CD4-positive, CD25-positive, alpha-beta regulatory T cell (primary cell): ENCODE measurements at places on chromosomes 6 and 20. TPM values are rescaled to one million over a fixed set of nuclear protein-coding genes. Genes with fewer than 3 reads are reported as not detected.

The DEFB132 gene
- not detected for total RNA-seq

The C20orf141 gene
- total RNA-seq = not detected

The FGD2 gene
- total RNA-seq = 1.9 TPM

The RAE1 gene
- total RNA-seq = 33.0 TPM

The NT5E gene
- total RNA-seq = 0.62 TPM

The C20orf144 gene
- not detected for total RNA-seq

The NCOA3 gene
- total RNA-seq = 86.6 TPM

The ACSS1 gene
- total RNA-seq = 38.7 TPM

The OOEP gene
- total RNA-seq = 0.69 TPM

The DEF6 gene
- 247 TPM for total RNA-seq

The XKR7 gene
- 0.07 TPM for total RNA-seq

GRCh38 chr6:12012038-12012557 is at the start of gene HIVEP1:
Gene HIVEP1, plus strand, starts transcription at chr6:12012312. Its CDS starts 3,317 bp downstream, at chr6:12015629.
- DNase-seq = no peak

DNA sequence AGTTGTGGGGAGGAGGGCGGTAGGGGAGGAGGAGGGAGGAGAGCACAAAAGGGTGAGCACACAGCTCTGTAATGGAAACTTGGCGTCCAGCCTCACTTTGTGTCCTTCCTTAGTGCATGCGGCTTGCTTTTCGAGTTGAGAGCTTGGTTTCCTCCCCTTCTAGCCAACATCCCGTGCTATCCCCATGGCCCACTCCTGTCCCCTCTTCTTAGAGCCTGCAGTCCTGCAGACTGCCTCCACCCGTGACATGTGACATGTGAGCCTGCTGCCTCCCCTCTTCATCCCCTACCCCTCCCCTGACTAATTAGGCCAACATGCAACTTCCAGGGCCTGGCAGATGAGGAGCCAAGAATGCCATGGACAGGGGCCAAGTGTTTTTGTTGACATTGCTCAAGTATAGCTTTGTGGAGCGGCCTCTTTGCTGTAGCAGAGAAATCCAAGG is 63.2 kb downstream of the SLC24A3 start:
- DNase-seq = no peak

GRCh38 chr20:34982270-34983088 is 26.8 kb downstream of the MYH7B start:
- no peak for DNase-seq

GRCh38 chr6:163883984-163884383 is 469.5 kb downstream of the QKI start:
- DNase-seq = no peak

- DNase-seq = peak; percentile 29
Measured at GRCh38 chr6:144285798-144286502, 815 bp downstream of the UTRN start.

DNA sequence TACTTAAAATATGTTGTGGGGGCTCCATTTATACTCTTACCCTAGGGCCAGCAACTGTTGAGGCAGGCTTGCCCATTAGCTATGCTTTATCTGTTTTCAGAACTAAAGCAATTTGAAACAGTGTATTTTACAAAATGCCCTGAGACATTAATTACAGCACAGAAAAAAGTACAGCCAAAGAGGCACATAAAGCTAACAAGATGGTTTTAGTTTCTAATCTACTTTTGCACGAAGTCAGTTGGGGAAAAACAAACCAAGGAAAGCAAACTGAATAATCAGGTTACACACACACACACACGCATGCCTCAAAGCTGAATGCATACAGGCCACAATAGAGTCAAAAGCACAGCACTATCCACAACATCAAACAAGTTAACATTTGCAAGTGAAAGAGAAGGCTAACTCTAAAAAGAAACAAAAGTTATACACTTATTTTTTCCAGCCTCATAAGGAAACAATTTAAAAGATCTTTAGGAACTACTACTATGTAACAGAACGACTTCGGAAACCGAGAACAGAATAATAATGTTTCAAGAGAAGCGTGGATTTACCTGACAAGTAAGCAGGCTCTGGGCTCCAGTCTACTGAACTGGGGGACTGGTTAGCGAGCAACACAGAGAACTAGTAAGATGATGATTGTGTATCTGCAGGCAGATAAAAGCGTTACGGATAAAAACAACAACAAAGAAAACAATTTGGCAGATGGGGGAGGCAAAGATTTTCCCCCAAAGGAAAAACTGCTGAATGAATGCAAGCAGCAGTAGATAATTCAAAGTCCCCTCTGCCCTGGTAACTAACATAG is 1.7 kb downstream of the SYCP2 start:
- DNase-seq = no peak

DNA sequence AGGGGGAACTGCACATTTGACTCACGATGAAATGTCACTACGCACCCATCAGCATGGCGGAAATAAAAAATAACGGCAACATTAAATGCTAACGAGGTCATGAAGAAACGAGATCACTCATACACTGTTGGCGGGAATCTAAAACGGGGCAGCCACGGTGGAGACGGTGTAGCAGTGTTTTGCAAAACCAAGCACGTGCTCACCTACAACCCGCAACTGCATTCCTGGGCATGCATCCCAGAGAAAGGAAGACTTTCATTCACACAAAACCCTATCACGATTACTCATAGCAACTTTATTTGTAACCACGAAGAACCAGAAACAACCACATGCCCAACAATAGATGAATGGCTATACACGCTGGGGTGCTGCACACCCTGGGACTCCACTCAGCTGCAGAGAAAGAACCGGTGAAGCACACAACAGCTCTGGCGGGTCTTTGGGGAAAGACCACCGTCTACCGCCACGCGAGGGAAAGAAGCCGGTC is 77.0 kb downstream of the YTHDF1 start:
- DNase-seq = no peak

- no peak for DNase-seq
Measured at GRCh38 chr6:34179106-34179720, 33.3 kb upstream of the GRM4 start.

DNA sequence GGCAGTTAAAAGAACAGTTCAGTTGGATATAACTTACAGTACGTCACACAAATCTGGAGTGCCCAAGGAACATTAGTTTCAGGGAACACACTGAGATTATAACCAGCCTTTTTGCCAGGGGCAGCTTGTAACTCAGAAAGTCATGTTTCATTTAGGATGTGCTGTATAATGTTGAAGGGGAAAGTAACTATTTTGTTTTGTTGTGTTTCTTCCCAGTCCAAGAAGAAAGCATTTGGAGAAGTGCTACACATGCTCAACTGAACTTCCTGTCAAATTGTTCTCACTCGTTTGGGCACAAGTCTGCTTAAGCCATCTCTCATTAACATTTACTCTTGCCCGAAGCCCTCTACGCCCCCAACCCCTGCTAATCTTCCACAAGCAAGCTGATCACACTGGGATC is 157.9 kb downstream of the BTBD9 start:
- DNase-seq = no peak

DNA sequence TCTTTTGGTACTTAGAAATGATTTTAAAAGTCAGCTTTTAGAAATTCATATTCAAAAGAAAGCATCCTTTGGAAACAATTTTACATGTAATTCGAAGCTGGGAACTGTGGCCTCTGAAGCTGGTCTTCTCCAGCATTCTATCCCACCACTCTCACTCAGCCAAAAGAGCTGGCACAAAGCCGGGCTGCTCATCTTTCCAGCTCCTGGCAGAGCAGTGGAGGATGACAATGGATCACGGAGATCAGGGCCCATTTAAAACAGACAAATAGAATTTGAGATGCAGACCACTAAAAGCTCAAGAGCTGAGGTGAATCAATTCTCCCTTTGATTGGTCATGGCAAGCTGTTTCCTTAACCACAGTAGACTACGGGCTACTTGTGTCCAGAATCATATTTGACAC is 60.6 kb downstream of the OTOR start:
- no peak for DNase-seq

DNA sequence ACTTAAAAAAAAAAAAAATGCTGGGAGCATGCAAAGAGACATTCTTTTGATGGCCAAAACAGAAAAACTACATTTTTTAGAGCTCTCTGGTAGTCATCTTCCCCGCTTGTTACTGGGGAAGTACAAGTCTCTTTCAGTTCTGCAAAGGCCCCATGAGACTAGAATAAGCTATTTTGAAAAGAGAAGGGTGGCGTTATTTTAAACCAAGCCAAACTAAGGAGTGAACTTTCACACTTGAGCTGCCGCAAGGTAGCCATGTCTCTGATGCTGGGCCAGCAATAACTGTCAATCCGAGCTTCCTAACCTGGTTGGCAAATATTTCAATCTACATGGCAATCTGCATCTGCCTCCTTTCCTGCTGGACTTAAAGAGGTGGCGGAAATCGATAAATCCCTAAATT is 96.7 kb downstream of the L3MBTL3 start:
- DNase-seq = no peak

- no peak for DNase-seq
Measured at GRCh38 chr6:124567401-124567800, 394.8 kb upstream of the RNF217 start.

GRCh38 chr20:35446356-35447078 is 8.5 kb upstream of the GDF5 start:
- no peak for DNase-seq

- DNase-seq = no peak
Measured at GRCh38 chr6:35796236-35796635, 887 bp downstream of the CLPS start.

DNA sequence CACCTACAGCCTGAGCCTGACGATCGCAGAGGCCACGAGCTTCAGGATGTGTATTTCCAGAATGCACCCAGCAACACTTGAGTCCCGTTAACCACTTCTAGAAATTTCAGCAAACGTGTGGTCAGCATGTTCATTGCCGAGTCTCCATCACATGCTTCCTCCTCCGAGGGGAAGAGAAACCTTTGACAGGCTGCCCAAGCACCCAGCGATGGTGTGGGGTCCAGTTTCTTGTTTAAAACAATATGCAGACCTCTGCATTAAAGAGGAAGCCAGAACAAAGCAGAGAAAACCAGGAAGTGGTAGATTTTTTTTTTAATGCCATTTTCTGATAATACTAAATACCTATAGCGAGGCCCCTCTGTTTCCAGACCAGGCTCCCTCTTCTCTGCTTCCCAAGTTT is 71.9 kb downstream of the GNAS-AS1 start:
- DNase-seq = no peak

- no peak for DNase-seq
Measured at GRCh38 chr6:6704103-6705060, 115.9 kb downstream of the LY86 start.

DNA sequence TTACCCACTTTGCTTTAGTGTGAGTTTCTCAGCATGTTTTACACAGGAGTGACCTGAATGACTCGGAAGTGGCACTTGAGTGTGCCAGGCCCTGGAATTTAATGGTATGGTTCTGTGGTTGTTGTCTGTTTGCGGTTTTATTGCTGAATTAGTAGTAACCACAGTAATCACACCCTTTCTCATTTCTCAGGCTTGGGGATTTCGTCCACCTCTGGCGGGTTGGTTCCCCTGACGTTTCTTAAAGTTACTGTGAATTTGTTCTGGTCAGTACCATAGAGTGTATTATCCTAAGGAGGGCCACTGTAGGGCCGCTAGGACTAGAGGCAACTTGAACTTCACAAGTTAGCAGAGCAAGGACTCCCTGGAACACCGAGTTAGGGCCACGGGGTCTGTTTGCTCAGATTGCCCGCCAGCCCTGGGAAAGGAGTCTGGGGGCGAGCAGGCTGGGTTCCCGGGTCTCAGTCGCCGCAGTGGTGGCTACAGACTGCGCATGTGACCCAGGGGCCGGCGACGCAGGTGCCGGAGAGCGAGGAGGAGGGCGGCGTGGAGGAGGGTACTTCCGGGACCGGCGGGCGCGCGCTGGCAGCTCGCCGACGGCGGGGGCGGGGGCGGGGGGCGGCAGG is 546 bp upstream of the KLHL32 start:
- no peak for DNase-seq

- peak; percentile 78 for DNase-seq
Measured at GRCh38 chr20:1632178-1632577, 12.4 kb upstream of the SIRPB1 start.

GRCh38 chr6:137218473-137218916 is 690 bp downstream of the IFNGR1 start:
- DNase-seq = peak; percentile 66

DNA sequence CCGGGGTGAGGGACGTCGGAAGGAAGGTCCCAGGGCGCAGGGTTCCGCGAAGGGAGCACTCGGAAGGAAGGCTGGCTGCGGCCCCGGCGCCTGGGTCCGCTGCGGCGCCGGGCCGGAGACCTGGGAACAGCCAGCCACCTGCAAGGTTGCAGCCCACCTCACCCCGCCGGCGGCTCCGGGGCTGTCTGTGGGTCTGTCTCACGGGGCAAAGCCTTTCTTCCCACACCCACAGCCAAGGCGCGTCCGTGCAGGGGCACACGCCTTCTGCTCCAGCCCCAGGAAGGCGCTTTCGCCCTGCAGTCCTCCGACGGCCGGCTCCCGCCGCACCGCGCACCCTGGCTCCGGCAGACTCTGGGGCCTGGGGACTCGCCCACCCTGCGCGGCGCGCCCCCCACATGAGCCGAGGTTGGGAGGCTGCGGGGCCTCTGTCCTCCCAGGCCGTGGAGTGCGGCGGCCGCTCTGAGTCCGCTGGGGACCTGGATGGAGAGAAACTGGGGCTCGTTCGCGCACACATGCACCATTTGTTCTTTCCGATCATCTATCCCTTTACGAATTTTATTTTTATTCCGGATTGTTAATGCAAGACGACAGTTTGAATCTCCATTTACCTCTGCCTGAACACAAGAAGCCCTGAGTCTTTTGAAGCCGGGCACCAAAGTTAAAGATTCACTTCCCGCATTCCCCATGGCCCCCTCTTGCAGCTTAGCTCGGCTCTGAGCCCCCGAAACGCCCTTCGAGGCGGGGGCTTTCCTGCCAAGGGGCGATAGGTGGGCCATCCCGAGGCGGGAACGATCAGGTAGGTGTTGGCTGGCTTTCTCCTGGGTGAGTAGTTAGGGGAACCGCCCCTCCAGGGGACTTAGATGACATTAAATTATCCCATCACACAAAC is 4.5 kb upstream of the FOXC1 start:
- no peak for DNase-seq

DNA sequence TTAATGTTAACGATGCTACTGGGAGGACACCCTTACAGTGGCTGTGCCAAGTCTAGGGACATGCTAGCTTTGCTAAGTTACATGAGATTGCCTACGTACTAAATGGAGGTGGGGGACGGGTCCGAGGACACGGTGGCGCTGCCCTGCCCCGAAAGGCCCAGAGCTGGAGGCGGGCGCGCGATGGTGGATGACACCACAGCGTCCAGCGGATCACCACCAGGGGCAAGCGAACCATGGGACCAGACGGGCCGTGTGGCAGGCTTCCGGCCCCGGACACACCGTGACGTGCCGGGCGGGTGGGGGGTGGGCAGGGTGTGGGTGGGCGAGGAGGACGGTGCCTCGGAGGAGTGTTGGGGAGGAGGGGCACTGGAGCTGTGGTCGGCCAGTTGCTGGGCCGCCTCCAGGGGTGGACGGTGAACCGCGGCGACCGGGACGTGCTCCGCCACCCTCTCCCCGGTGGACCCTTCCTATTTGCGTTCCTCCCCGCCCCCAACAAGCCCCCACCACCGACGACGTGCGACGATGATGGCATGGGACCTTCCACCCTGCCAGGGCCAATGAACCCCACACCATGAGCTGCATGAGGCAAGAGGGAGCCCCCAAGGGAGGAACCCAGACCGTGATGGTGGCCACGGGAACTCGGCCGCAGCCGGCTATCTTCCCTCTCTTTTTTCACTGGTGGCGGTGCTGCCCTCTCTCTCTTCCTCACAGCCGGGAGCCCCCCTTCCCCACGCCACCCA is 773.3 kb upstream of the DEFB115 start:
- DNase-seq = no peak

- peak; percentile 19 for DNase-seq
Measured at GRCh38 chr20:35523298-35523888, 6.1 kb downstream of the C20orf173 start.

- DNase-seq = no peak
Measured at GRCh38 chr6:79138146-79138545, 60.1 kb upstream of the PHIP start.

GRCh38 chr6:80930376-80930775 is 822.1 kb downstream of the TENT5A start:
- no peak for DNase-seq
